ENCODE measurements at places on chromosomes 4 and X.

GRCh38 chr4:174697202-174697601, 131.8 kb downstream of the GLRA3 start:
- DNase-seq: peak; percentile 24

- no peak for DNase-seq
Observed at GRCh38 chr4:181350615-181351415, 892.4 kb upstream of the TENM3 start.

GRCh38 chrX:73834219-73834618, 271.2 kb downstream of the CHIC1 start:
- DNase-seq: no peak

DNA sequence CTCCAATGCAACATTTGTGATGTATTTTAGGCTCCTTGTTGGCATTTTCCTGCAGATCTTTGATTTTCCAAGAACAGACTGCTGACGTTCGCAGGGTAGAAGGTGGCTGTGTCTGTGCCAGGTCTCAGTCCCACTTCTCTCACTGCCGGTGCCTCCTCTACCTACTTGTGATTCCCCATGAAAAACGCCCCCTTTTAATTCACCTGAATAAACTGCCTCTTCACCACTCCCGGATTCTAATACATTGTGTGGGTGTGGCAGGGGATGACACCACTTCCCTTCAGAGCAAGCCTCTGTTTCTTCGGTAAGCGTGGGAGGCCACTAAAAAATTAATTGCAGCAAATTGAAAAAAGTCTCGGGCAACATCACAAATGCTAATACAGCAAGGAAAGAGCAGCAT, 96.1 kb upstream of the FAM9B start:
- no peak for DNase-seq

- DNase-seq: no peak
Observed at GRCh38 chr4:169163495-169163894, 107.3 kb downstream of the SH3RF1 start.

- peak; percentile 51 for DNase-seq
Observed at GRCh38 chr4:80062527-80062926, 10.5 kb downstream of the ANTXR2 start.

DNA sequence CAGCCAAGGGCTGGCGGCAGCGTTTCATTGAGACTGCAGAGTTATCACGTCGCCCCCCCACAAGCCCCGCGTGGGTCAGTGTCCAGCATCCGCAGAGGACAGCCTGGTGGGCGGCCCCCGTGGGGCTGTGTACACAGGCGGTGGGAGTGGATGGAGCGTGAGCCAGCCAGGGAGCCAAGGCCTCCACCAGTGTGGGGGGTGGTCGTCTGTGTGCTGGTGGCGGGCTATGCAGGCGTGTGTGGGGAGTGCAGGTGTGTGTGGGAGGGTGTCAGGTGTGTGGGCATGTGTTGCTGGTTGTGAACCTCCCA, 56.5 kb upstream of the NKX1-1 start:
- DNase-seq: no peak
